ENCODE measurements at places on chromosomes 11 and 22.

GRCh38 chr11:64378335-64378880 is 19.4 kb downstream of the RPS6KA4 start:
- no peak for DNase-seq

- no peak for DNase-seq
Measured at GRCh38 chr22:20063271-20064139, 16.5 kb upstream of the DGCR8 start.

DNA sequence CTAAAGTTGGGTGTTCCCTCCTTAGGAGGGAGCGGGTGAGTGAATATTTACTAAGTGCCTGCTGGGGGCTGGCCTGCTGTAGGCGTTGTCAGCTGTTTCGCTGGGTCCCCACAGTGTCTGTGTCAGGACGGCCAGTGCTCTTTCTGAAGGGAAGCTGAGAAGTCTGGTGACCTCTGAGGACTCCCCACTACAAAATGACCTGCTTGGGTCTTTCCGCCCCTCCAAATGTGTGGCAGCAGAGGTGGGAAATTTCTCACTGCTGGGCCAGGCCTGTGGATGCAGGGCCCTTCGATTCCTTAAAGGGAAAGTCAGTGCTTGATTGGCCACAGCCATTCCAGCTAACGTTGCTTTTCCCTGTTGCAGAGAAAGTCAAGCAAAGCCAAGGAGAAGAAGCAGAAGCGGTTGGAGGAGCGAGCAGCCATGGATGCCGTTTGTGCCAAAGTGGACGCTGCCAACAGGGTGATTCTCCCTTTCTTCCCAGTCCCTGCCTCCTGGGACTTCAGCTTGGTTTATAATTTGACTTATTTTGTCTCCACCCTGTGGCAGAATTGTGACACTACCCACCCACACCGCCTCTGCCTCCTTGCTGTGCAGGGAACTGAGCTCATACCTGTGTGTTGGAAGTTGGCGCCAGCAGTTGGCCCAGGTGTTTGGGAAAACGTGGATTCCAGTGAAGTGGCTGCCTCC is 6.8 kb downstream of the NAA40 start:
- DNase-seq, result no peak

- no peak for DNase-seq
Measured at GRCh38 chr11:14449302-14449714, 50.3 kb downstream of the COPB1 start.

DNA sequence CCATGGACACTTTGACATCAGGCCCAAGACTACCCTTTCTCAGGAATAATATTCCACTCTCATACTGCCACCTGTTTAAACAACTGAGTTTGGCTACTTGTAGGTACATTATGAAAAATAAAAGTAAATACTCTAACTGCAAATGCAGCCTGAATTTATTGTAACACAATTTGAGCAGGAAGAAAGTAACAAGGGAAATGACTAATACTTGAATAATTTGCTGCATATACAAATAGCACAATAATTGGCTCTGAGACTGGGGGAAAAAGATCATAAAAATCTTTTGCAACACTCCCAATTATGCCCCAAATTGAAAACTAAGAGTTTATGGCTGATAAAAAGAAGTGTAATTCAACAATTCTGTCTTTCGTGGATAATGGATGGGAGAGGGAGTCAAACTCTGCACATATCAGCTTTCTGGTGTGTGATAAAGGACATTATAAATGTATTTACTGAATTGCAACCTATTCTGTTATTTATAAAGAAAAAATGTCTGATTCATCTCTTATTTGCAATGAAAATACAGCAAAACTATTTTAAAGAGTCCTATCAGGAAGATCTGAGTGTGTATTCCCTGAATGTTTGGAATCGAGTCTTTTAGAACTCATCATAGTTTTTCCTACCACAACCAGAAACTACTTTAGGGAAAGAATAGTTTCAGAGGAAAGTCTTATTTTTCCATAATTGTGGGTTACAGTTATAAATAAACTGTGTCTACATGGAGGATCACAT is 359.0 kb downstream of the JRKL start:
- no peak for DNase-seq

GRCh38 chr22:39401301-39401631 is 1.7 kb downstream of the TAB1 start:
- DNase-seq, result no peak

DNA sequence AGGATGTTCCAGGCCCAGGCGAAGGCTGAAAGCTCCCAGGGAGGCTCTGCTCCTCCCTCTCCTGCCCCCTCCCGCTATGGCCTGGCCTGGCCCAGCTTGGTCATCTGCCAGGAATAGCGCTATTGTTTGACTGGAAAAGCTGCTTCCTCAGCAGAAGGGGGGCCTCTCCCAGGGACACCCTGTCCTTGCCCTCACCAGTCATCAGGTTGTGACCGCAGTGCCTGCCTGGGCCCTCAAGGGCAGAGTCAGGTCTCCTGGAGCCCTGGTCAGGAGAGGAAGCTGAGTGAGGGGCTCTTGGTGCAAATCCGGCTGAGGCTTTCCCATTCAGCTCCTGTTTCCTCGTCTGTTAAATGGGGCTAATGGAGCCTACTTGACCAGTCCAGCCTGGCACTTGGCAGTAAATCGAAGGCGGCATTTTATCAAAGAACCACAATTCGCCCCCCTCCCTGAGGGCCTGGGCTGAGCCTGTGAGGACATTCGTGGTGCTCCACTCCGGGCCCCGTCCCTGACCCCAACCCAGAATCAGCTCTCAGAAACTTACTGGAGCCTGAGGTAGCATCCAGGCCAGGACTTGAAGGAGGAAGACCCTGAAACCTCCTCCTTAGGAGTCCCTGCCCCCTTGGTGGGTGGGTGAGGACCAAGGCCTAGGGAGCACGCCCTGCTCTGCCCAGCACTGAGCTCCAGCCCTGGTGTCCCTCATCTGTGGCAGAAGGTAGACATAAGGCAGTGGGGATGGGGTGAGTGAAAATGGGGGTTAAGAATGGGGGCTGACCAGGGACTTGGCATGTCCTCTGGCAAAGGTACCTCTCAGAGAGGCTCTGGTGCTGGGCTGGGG is 2.0 kb upstream of the CASTOR1 start:
- no peak for DNase-seq

DNA sequence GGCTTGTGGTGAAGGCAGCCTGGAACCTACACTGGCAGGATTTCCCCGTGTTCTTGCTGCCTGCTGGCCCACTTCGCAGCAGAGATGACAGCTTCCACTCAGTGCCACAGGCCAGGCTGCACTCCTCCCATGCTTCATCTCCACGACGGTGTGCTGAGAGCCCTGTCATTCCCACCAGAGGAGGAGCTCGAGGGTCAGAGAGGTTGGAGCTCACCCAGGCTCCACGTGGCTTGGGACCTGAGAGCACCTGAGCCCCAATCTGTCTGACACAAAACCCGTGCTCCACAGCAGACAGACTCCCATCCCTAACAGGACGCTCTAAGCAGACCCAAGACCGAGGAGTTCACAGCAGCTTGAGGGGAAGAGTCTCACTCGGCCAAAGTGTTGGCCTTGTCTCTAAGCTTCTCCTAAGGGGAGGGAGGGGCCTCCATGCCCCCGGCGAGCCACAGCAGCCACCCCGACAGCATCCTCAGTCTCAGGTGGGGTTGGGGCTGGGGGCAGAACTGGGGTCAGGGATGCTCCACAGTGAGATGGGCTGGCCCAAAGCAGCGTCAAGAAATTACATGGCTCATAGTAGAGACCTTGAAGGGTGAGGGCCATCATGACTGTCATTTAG is 10.7 kb downstream of the LRFN4 start:
- no peak for DNase-seq

GRCh38 chr11:117199053-117199915 is at the start of gene TAGLN:
TSS of gene TAGLN (plus strand) at chr11:117199370. CDS start at chr11:117203014, 3,644 bp downstream.
- DNase-seq, result peak; percentile 49

DNA sequence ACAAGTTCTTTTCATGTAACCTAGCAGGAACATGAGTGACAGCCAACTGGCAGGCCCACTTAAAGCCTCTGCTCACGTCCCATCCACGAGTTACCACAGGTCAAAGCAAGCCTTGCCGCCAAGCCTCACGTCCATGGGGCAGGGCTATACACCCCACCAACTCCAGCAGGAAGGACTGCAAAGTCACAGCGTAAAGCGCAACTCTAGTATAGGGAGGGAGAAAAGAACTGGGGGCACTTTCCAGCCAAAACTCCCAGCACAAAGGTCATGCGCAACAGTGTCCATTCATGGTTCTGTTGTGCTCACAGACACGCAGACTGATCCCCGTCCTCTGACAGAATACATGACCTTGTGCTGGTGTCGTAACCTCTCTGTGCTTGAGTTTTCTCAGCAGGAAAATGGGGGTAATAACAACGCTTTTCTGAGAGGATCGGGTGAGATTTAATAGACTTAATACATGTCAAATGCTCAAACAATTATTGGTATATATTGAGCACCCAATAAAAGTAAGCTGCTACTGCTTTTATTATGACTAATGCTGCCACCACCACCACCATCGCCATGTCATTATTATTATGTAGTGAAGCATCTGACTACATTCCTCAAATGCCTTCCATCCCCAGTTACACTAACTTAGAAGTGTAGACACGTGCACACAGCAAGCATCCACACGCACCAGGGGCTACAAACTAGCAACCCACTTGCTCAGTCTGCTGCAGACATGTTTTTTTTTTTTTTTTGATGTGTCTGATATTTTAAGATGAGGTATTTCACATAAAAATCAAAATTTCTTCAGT is 104.4 kb upstream of the PARVA start:
- no peak for DNase-seq

DNA sequence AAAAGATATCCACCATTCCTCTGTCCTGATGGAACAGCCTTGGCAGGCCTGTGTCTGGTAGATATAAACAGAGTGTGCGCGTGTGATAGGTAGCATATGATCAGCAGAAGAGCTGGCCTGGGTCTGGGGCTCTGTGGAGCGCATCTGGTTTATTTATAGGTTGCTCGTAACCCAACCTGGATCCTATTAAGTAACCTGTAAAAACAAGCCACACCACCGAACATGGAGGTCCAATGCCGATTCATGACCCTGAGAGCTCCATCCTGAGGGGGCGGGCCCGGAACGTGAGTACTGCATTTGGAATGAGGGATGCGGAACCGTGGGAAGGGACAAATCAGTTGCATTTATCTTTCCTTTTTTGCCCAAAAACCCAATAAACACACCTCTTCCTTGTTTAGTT is 31.9 kb upstream of the APOL5 start:
- no peak for DNase-seq

GRCh38 chr22:28014211-28015045 is 95.4 kb upstream of the PITPNB start:
- DNase-seq, result no peak

GRCh38 chr11:10619131-10619680 is 50.7 kb upstream of the LYVE1 start:
- DNase-seq, result no peak

GRCh38 chr11:24124876-24125275 is 372.0 kb upstream of the LUZP2 start:
- DNase-seq, result no peak

DNA sequence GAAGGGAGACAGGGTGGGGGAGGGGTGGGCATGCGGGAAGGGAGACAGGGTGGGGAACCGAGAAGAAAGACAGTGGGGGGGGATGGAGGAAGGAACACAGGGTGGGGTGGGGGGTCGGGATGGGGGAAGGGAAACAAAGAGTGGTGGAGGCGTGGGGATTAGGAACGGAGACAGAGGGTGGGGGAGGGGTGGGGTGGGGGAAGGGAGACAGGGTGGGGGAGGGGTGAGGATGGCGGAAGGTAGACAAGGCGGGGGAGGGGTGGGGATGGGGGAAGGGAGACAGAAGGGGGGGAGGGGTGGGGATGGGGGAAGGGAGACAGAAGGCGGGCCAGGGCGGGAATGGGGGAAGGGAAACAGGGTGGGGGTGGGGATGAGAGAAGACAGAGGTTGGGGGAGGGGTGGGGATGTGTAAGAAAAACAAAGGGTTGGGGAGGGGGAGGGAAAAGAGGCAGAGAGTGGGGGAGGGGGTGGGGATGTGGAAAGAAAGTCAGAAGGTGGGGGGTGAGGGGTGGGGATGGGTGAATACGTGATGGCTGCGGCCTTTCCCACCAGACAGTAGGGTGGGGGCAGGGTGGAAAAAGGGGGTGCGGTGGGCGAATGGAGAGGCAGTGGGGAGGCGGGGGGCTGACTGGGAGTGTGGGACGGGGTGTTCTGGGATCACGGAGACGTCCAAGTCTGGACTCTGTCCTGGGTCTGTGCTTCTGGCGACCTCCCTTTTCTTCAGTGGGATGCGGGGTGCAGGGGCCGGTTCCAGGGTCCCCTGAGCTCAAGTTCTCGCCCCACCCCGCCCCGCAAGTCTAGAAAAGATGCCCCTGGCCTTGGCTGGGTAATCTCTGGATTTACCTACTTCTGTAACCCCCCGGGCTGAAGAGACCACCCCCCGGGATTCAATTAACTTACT is 744 bp downstream of the PRAME start:
- no peak for DNase-seq

DNA sequence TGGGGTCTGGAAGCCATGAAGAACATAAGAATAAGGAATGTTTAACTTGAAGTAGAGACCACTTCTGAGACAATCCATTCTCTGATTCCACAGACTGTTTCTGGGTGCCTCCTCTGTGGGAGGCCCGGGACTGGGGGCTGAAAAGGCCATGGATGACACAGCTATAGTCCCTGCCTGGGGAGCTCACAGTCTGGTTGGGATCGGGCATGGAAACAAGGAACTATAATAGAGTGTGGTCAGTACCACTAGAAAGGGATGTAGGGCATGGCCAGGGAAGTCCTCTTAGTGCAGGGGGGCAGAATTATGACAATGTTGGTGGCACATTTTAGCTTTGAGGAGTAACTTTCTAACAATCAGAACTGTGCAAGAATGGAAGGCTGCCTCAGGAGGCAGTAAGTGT is 9.2 kb upstream of the KCNE3 start:
- DNase-seq, result no peak

DNA sequence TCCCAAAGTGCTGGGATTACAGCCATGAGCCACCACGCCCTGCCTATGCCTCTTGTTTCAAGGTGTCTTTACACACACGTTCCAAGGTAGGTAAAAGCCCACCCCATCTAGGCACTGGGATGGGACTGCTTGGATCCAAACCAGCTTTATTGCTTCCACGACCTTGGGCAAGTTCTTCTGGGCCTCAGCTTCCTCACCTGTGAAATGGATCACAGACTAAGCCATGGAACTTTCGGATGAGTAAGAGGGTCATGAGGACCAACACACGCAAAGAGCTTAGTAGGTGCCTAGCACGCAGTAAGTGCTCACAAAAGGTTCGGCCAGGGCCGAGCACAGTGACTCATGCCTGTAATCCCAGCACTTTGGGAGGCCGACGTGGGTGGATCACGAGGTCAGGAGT is 15.6 kb downstream of the RHOD start:
- DNase-seq, result no peak

DNA sequence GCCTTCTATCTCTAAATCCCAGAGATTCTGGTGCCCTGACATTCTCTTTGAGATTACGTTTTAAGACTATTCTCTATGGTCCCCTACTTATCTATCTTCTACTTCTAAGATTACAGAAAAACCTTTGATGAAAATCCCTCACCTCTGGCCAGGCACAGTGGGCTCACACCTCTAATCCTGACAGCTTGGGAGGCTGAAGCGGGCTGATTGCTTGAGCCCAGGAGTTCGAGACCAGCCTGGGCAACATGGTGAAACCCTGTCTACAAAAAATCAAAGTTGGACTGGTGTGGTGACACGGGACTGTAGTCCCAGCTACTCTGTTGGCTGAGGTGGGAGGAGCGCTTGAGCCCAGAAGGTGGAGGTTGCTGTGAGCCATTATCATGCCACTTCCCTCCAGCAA is 14.4 kb downstream of the NUP98 start:
- DNase-seq, result no peak

All from omental fat pad (tissue), 4 donors.